ENCODE measurements at places on chromosomes 13 and 19.
A peak's percentile ranks its signal among the peaks of the same experiment; 100 is the strongest.

DNA sequence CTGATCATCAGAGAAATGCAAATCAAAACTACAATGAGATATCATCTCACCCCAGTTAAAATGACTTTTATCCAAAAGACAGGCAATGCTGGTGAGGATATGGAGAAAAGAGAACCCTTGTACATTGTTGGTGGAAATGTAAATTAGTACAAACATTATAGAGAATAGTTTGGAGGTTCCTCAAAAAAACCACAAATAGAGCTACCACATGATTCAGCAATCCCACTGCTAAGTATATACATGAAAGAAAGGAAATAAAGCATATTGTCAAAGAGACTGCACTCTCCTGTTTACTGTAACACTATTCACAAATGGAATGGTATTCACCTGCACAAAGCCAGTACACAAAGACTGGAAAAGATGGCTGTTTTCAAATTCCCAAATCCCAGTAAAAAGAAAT lies 1233.7 kb downstream of the PCDH17 start:
- no peak for DNase-seq

GRCh38 chr13:30932481-30933353 lies at the start of gene TEX26:
TSS of gene TEX26 (plus strand) at chr13:30932656. CDS start at chr13:30932716, 60 bp downstream.
- DNase-seq = peak; percentile 81

DNA sequence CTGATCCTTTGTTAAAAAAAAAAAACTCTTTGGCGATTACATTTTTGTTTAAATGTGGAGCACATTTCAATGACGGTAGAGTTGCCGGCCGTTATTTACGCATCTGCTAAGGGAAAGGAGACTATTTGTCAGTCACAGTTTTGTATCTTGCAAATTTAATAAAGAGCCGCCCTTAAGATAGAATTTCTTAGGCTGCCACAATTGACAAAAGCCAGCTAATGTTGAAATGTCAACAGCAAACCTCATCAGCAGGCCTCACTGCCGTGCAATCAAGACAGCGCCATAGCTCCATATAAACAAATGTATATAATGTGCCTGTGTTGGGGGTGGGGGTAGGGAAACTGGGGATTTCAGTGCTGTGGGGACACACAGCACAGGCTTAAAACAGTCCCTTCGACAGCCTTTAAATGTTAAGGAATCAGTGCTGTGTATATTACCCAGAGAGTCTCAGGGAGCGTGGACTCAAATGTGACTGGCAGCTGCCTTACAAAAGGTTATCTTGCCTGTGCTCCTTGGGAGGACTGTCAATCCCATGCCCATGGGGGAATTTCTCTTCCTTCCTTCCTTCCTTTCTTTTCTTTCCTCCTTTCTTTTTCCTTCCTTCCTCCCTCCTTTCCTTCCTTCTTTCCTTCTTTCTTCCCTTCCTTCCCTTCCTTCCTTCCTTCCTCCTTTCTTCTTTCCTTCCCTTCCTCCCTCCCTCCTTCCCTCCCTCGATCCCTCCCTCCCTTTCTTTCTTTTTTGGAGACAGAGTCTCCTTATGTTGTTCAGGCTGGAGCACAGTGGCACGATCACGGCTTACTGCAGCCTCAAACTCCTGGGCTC lies 108.0 kb downstream of the URI1 start:
- no peak for DNase-seq

DNA sequence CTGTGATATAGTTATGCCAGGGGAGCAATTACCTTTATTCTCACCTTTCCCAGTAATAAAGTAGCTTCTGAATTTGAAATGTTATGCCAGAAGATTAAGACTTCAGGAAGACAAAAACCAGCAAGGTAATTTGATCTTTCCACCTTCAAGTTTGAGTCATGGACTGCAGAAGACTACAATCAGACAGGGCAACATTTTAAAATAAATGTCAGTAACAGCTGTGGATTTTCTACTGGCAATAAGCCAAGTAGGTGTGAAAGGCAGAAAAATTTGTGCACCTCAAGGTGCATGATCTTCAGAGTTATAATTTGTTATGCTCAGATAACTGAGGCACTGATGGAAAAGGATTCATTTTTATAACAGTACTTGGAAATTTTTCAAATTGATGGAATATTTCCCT lies 54.9 kb downstream of the SLITRK1 start:
- no peak for DNase-seq

- no peak for DNase-seq
Observed at GRCh38 chr13:98325724-98326123, 148.7 kb upstream of the RNF113B start.

- DNase-seq = peak; percentile 30
Observed at GRCh38 chr13:50387051-50387581, 371.9 kb downstream of the KCNRG start.

GRCh38 chr13:28958441-28958840 lies 138.3 kb downstream of the MTUS2 start:
- no peak for DNase-seq

DNA sequence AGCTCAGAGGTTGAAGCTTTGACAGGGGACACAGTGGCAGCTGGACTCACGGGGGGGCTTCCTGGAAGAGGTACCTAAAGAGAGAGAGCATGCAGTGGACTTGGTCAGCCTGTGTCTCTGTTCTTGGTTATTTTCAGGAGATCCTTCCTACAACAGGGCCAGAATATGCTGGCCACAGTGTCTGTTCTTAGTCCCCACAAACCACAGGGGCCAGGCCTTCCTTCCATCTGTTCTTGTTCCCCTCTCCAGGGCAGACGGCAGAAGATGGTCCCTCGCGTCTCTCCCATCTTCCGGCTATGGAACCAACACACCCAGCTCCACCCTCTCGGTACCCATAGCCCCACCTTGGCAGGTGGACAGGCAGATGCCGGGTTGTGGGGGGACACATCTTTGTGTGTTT lies 24.8 kb downstream of the MAST3 start:
- no peak for DNase-seq

DNA sequence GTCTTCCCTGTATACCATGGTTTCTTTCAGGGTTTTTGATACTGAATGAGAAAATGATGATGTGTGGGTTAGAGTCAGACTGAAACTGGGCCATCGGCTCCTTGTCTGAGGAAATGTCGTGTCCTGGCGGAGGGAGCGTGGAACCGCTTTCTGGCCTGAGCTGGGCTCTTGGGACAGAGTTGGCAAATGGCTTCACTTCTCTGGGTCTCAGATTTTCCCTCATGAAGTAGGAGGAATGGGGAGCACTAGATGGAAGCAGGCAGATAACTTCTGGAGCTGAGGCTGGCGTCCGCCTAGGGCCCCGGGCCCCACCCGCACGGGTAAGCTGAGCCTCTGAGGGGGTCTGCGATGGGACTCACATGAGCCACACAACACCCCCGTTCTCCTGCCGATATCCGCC lies 133.3 kb upstream of the WASF3 start:
- DNase-seq = no peak

- no peak for DNase-seq
Observed at GRCh38 chr19:17322854-17323253, 11.8 kb downstream of the ANO8 start.

DNA sequence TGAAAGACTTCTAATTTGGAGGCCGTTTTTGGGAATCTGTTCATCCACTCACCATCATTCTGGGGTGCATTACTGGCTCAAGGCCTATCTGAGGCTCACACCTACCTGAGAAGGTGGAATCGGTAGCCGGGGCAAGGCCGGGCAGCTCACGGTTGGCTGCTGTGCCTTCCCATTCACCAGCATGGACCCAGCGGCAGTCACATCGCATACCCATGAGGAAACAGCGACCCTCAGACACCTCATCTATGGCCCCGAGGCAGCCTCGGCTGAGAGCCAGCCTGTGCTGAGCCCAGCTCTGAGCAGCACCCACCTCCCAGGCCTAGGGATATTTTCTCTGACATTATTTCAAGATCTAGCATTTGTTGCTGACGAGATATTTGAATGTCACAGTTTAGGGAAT lies 130.5 kb downstream of the ATP11A start:
- no peak for DNase-seq

DNA sequence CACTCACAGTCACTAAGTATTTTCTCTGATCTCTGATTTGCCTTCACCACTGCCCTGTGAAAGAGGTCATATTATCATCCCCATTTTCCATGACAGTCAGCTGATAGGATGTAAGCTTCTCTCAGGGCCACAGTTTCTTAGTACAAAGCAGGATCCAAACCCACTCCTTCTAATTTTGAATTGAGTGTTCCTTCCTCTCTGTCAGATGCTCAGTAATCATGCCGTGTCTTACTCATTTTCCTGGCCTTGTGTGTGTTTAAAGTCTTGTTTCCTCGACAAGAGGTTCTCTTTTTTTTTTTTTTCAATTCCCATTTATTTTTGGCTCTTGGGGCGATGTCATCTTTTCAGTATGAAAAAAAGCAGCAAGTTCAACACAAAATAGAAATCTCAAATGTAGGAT lies 72.3 kb downstream of the NAA16 start:
- no peak for DNase-seq

GRCh38 chr13:42239161-42239560 lies 32.8 kb upstream of the AKAP11 start:
- DNase-seq = no peak

GRCh38 chr19:57273014-57273413 lies 7.3 kb upstream of the ZNF460 start:
- DNase-seq = no peak

DNA sequence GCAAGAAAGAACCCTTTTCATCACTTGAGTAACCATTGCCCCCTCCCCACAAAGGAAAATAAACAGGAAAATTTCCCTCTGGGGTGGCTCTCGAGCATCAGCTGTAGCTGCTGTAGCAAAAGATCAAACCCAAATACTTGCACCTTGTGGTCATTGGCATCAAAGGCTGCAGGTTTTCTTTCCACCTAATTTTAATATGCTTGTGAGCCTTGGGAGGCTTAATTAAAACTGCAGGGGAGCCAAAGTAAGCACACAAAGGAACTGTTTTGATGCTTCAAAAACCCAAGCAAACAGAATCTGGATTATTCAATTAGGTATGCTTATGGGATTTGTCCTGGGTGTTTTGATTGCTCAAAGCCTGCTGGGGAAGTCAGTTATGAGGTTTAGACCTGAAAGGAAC lies 119.5 kb downstream of the SHISA2 start:
- no peak for DNase-seq

DNA sequence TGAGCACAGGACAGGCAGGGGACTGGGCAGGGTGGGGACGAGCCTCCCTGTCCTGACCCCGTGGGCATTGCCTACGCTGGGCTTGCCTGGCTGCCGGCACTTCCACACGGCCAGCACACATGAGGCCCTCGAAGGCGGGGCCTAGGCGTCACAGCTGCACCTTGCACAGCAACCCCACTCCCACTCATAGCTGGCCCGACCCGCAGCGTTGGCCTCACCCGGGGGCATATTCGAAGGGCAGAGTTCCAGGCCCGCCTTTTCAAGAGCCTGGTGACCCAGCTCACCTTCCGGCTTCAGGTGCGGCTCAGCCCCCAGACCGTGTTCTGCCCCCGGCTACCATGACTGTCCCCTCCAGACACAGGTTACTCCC lies 16.9 kb upstream of the PROZ start:
- DNase-seq = no peak

GRCh38 chr13:27794921-27795717 lies 2.8 kb downstream of the GSX1 start:
- DNase-seq = no peak

DNA sequence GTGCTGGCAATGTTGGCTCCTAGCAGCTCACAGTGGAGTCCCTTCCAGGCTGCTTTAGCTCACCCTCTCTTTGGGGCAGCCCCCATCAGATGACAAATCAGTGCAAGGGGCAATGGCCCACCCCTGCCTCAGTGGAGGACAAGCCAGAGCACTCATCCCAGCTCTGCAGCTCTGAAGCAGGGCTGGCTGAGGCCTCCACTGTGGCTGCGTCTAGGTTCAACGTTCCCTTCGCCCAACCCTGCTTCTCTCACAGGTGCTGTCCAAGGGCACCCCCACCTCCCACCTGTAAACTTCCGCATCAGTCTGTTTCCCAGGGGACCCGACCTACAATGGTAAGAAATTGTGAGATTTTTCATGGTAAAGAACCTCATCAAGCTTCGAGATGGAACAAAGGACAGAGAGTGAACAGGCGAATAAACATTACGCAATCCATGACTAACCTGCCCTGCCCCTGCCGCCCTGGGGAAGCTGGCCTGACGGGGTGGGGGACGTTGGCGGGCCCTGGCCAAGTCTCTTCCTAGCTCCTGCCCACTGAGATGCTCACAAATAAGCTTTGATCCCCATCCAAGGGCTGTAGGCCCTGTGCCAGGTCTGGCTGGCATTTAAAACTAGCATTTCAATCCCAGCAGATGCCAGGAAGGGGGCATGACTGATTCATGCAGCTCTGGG lies 40.5 kb downstream of the DZIP1 start:
- no peak for DNase-seq

GRCh38 chr13:112522578-112522977 lies 65.4 kb downstream of the TUBGCP3 start:
- no peak for DNase-seq

GRCh38 chr13:98368019-98368418 lies 190.9 kb upstream of the RNF113B start:
- DNase-seq = no peak

DNA sequence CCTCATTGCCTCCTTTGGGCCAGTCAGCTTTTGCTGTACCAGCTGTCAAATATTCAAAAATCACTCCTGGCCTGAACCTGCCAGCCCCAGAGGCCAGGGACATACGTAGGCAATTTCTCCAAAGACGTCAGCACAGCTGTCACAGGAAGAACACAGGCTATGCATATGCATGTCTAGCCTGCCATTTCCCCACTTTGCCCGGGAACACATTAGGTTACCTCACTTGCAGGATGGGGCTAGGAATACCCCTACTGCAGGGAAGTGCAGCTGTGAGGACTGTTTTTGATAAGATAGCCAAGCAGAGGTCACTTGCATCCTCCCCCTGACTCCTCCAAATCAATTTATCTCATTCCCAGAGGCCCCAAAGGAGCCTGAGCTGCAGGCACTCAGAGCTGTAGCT lies 2.8 kb downstream of the ZNF667 start:
- peak; percentile 47 for DNase-seq

GRCh38 chr19:42345191-42345812 lies 19.9 kb downstream of the MEGF8 start:
- DNase-seq = no peak

DNA sequence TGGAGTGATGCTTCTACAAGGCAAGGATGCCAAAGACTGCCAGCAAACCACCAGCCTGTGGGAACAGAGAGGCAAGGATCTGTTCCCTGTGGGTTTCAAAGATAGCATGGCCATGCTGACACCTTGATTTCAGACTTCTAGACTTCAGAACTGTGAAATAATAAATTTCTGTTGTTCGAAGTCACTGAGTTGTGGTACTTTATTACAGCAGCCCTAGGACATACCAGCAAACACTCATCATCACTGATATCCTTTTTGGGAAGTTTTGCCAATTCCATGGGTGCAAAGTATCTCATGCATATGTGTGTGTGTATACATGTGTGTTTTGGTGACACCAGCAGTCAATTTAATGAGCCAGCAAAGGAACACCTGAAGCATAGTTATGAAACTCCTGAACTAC lies 21.0 kb downstream of the LMO7 start:
- DNase-seq = no peak

- DNase-seq = no peak
Observed at GRCh38 chr13:74251778-74252519, 117.7 kb upstream of the KLF12 start.

GRCh38 chr19:55437410-55437809 lies 5.7 kb downstream of the SHISA7 start:
- peak; percentile 60 for DNase-seq

DNA sequence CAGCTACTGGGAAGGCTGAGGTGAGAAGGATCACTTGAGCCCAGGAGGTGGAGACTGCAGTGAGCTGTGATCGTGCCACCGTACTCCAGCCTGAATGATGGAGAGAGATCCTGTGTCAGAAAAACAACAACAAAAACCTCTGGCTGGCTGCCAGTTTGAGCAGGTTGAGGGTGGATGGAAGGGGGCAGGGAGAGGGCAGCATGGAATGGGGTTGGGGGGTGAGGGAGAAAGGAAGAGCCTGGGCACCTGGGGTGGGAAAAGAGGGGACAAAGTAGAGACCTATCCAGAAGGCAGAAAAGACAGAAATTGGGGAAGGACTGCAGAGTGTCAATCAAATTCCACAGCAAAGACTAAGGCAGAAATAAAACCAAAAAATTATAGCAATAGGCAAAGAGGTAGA lies 4.7 kb downstream of the SLC1A5 start:
- no peak for DNase-seq

Measured in glutamatergic neuron (in vitro differentiated cells).